Activated CD4-positive, CD25-positive, alpha-beta regulatory T cell treated with anti-CD3 and anti-CD28 coated beads, Interleukin-2, amount 50 U/mL, for 72 hours (primary cell): ENCODE measurements at places on chromosomes 5 and 9.

DNA sequence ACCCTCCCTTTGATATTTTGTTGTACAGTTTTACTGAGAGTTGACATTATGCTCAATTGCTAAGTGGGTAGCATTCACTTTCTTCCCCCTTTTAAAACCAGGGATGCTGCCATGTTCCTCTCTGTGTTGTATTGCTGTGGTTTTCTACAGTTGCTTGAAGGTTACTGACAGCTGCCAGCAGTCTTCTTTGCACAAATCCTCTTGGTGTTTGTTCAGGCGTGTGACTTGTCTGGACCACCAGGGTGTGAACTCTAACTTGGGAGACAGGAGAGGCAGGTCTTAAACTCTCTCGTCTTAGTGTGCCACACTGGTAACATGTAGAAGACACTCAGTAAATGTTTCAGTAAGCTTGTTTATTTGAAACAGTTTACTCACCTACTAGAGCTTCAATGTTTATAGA lies 25.1 kb downstream of the SLC44A1 start:
- no peak for DNase-seq

- DNase-seq: no peak
These were observed 185.5 kb downstream of the SPOCK1 start for GRCh38 chr5:137313526-137314175.

GRCh38 chr5:54621709-54622108 lies 104.2 kb downstream of the SNX18 start:
- no peak for DNase-seq

DNA sequence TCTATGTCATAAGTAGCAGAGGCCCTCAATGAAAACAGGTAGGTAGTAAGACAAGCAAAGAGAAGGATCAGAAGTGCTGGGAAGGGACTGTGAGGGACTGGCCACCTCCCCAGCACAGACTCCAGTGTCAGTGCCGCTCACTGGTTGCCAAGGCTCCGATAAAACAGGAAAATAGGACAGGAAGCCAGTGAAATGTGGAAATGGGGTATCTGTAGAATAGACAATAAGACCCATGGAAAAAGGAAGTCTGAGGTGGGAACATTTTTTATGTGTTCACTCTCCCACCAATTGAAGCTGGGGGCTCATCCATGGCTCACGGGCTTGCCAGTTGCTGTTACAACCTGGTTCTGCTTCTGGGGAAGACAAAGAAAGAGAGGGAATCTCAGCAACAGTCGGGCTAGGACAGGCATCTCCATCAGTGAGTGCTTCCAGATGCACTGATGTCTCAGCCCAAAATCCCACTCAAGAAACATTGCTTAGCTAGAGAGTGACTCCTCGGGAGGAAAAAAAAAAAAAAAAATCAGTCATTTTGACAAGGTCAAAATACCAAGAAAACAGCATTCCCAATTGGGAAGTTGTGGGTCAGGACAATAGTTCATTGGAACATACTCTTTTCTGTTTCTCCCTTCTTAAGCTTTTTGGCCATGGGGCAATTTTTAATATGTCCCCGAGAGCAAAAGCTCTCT lies 27.6 kb upstream of the NFIB start:
- no peak for DNase-seq

- no peak for DNase-seq
These were observed 211.2 kb downstream of the CDK5RAP2 start for GRCh38 chr9:120368799-120369198.

DNA sequence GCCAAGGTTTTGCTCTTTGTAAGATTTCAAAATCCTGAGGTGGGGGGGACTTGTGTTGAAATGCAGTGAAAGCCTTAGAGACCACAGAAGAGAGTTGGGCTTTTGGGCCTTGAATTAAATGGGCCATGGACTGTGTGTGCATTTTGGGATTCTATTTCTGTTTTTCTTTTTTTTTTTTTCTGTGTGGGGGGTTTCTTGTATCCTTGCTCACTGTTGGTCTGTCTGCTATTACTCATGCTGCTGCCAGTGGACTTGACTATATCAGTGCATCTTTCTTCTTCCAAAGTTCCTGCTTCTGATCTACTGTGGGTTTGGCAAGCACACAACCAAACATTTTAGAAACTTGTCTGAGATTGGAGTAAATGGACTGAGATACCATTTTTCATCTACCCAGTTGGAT lies 344.9 kb downstream of the ARL15 start:
- DNase-seq: no peak

- DNase-seq: no peak
These were observed 197.5 kb downstream of the TRPM3 start for GRCh38 chr9:70923961-70924360.

- DNase-seq: no peak
These were observed 18.6 kb upstream of the PITX1 start for GRCh38 chr5:135052511-135053145.

GRCh38 chr9:4177970-4178758 lies 121.7 kb downstream of the GLIS3 start:
- DNase-seq: no peak
